ENCODE measurements at places on chromosomes 1 and 21.

GRCh38 chr1:210332719-210333398 lies 4.2 kb downstream of the HHAT start:
- peak; percentile 67 for DNase-seq

DNA sequence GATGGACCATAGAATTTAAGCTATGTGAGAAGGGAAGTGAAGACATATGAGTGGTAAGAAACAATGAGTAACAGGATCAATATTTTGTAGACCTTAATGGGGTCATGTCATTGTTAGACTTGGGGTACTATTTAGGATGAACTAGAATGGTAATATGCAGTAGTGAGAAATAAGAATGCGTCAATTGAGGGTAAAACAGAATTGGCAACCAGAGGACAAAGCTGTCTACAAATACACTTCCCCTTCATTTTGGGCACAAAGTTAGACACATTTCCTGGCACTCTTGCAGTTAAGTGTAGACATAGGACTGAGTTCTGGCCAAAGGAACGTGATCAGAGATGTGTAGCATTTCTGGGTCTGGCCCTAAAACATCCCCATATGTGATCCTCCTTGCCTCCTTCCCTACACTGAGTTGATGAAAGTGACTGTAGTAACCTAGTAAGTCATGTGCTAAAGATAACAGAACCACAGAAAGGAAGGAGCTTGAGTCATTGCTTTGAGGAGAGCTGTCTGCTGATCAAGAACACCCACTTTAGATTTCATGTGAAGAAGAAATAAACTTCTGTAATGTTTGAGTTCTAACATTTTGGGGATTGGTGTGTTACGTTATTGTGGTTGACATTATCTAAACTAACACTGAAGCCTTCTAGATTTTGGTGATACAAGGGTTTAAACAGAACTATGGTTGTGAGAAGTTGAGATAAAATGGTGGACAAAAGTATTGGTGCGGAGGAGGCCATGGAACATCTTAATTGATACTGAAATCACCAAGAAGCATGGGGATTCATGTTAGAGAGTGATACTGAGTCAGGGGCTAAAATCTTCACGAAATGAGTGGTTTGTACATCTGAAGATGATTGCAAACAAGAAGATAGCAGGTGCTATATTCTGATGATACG lies 41.7 kb downstream of the CD55 start:
- peak; percentile 28 for DNase-seq

DNA sequence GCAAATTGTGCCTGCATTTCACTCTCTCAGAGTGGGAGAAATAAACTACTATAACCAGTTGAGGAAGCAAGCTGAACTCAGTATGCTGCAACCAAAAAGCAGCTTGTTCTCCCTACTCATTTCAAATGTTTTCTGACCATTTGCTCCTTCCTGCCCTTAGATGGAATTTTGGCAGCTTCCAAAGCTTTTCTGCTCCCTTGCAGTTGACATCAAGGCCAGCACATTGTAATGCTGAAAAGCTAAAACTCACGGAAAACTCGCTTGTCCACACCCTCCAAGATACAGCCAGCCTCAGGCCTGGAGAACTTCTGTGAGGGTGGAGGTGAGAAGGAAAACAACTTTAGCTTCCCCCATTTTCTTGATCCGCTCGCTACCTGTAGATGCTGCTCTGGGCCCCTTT lies 5.0 kb upstream of the CHML start:
- DNase-seq = no peak

DNA sequence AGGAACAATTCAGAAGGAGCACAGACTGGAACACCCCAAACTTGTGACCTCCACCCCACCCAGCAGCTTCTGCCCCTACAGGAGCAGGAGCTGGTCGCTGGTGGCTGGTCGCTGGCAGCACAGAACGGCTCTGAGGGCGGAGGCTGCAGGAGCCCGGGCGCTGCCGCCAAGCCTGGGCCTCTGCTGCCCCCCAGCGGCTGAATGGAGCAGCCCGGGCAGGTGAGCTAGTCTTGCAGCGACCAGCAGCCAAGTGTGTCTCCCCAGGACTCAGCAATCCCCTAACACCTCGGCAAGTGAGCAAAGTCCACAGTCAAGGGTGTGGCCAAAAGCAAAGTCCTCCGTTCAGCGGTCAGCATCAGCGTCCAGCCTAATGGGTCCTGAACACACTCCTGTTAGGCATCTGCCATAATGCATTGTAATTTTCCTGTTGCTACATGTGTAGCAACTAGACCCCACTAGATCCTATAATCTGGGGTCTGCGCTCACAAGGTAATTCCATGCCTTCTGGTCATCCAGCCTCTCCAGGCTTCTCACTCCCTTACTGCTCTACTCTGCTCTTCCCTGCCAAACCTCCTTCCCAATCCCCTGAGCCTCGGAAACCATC lies 12.1 kb upstream of the GJB5 start:
- DNase-seq = peak; percentile 85

DNA sequence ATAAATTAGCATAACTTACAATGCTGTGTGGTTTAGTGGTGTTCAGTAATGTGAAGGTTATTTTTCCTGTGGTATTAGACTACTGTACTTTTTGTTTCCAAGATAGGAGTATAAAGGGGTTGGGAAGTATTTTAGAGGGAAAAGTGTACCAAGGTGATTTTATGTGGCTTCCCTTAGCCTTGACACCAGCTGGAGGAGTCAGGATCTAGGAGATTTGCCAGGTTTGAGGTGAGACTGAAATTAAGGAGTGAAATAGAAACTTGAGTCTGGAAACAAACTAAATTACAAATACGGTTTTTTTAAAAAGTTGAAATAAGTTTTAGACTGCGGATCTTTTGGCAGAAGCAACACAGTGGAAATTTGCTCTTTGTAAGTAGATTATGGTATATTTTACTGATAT lies 32.3 kb downstream of the COG2 start:
- no peak for DNase-seq

DNA sequence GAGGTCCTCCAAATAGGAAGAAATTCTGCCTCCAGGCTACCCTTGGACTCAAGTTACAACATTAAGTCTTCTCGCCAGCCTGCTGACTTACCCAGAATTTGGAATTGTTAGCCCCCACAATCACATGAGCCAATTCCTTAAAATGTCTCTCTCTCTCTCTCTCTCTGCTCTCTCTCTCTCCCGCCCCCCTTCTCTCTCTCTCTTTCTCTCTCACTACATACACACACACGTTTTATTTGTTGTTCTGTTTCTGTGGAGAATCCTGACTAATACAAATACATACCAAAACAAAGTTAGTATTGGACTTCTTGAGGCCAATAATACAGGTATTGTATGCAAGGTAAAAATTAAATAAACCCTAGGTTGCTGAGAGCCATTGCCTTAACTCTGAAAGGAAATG lies 72.1 kb downstream of the TNFSF18 start:
- DNase-seq = no peak

- DNase-seq = no peak
Observed at GRCh38 chr1:219313961-219314360, 140.3 kb downstream of the LYPLAL1 start.

DNA sequence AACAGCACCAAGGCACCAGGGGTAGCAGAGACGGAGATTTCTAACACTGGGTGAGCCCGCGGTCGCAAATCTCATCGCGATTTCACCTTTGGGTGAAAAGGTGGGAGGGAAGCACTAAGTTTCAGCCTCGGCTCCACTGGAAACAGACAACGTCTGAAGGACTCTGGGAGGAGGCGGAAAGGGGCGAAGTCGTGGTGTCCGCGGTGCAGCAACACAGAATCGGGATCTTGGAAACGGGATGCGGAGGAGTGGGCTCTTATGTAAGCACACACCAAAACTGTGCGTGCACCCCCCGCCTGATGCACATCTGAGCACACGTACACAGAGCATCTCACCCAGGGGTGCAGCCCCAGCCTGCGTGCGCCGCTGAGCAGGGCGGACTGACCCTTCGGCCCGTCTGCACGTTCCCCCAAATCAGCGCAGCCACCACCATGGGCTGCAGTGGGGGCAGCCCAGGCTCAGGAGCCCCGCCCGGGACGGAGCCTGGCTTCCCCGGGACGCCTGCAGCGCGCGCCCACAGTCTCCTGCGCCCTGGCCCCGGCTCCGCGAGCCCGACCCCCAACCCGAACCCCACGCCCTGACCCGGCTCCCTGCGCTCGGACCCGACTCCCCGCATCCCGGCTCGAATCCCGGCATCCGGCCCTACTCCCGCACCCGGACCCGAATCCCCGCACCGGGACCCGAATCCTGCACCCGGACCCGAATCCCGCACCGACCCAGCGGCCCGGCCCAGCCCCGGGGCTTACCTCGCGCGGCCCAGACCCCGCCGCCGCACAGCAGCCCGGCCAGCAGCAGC lies 670 bp downstream of the CLSTN1 start:
- peak; percentile 47 for DNase-seq

- DNase-seq = no peak
Observed at GRCh38 chr21:42377211-42377950, 11.0 kb upstream of the TFF1 start.

GRCh38 chr1:12596007-12596821 lies 21.8 kb downstream of the DHRS3 start:
- DNase-seq = peak; percentile 22

GRCh38 chr21:36516281-36516680 lies 36.4 kb upstream of the CLDN14 start:
- DNase-seq = no peak

GRCh38 chr1:61198554-61198953 lies 116.2 kb downstream of the NFIA start:
- no peak for DNase-seq

DNA sequence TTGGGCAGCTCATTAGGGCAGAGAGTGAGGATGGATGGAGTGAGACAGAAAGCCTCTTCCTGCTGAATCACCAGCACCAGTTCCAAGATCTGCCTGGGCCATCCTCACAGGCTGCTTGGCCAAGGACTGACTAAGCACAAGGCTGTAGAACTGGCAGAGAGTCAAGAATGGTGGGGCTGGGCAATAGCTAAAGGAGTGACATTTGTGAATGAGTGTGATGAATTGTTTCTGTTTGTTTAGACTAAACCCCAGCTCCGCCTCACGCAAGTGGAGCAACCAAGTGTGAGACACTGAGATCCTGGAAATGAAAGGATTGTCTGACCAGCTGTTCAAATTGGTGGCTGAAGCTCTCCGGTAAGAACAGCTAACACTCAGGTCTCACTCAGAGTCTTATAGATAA lies 38.6 kb downstream of the BRINP2 start:
- DNase-seq = no peak

- DNase-seq = no peak
Observed at GRCh38 chr1:204127597-204128242, 24.1 kb downstream of the ETNK2 start.

- DNase-seq = no peak
Observed at GRCh38 chr1:1130206-1131120, 14.6 kb upstream of the C1orf159 start.

DNA sequence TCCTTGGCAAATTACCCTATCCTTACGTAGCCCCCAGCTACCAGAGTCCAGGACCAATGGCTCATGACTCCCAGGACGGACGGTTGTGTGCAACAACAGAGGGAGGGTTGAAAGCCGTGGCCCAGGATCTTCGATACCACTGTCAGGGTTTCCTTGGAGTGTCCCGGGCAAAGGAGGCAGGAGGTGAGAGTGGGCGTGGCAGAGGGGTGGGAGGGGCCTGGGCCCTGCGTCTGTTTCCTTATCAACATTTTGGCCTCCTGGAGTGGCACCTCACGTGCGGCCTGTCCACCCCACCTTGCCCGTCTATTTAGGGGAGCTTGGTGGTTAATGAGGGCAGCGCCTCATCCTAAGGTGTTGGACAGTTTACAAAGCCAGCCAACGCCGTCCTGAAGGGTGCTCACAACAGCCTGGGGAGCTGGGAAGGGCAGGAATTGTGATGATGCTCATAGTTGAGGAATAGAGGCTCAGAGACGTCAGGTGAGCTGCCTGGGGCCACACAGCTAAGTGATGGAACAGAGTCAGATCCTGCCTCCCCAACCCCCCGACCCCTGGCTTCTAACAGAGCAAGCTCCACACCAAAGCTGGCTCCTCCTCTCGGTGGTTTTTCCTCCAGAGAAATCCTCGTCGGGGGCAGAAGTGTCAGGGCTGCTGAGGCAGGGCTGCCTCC lies 17.4 kb upstream of the ARHGEF10L start:
- no peak for DNase-seq

- DNase-seq = no peak
Observed at GRCh38 chr21:15788847-15789523, 59.2 kb downstream of the USP25 start.

Data from stimulated activated CD4-positive, alpha-beta T cell treated with anti-CD3 and anti-CD28 coated beads, Interleukin-2, amount 100 ng/mL, for 24 hours (primary cell).